ENCODE measurements at places on chromosomes 7 and 10.

GRCh38 chr10:71036297-71036966 is 148.1 kb upstream of the PCBD1 start:
- no peak for DNase-seq

DNA sequence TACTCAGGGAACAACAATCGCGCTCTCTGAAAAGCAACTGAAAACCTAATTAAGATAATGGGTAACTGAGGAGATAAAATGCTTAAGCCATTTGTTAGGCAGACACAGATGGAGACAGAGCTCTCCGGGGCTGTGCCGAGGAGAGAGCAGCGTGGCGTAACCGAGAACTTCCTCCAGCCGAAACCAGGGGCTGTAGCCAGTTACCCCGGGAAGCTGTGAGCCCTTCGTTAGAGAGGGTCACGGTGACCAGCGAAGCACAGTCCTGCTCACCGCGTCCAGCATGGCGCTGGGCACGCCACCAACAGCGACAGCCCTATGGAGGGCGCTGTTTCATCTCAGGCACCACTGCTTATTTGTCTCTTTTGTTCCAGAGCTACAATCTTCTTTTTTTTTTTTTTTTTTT is 16.1 kb downstream of the PAPOLB start:
- DNase-seq = no peak

DNA sequence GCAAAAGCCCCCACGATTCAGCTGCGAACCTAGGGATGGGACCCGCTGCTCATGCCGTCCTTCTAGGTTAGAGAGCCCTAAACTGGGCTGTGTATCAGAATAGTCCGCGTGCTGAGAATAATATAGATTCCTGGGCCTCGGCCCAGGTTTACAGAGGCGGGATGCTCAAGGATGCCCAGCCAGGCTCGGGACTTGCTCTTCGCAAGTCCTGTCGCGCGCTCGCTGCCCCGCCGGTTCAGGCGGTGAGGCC is 266 bp upstream of the STMP1 start:
- DNase-seq = no peak

DNA sequence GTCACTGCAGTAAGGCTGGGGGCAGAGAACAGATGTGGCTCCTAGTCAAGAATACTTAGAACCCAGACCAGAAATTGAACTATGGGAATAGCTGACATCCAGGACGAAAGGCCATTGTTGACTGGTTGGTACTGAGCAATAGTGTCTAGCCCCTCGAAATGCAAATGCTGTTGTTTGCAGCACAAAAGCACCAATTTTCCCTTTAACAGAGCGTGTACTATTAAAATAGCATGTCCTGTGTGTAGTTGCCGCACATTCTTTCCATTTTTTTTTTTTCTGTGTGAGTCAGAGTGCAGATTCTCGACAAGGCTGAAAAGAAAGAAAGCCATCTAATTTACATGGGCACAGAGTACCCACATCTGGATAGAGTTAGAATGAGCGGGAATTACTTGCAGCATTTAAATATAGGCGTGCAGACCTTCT is 302.4 kb downstream of the PTEN start:
- no peak for DNase-seq

GRCh38 chr7:89554209-89554608 is 600.1 kb upstream of the STEAP1 start:
- DNase-seq = no peak

GRCh38 chr7:141053626-141054025 is 20.2 kb upstream of the TMEM178B start:
- DNase-seq = peak; percentile 61

DNA sequence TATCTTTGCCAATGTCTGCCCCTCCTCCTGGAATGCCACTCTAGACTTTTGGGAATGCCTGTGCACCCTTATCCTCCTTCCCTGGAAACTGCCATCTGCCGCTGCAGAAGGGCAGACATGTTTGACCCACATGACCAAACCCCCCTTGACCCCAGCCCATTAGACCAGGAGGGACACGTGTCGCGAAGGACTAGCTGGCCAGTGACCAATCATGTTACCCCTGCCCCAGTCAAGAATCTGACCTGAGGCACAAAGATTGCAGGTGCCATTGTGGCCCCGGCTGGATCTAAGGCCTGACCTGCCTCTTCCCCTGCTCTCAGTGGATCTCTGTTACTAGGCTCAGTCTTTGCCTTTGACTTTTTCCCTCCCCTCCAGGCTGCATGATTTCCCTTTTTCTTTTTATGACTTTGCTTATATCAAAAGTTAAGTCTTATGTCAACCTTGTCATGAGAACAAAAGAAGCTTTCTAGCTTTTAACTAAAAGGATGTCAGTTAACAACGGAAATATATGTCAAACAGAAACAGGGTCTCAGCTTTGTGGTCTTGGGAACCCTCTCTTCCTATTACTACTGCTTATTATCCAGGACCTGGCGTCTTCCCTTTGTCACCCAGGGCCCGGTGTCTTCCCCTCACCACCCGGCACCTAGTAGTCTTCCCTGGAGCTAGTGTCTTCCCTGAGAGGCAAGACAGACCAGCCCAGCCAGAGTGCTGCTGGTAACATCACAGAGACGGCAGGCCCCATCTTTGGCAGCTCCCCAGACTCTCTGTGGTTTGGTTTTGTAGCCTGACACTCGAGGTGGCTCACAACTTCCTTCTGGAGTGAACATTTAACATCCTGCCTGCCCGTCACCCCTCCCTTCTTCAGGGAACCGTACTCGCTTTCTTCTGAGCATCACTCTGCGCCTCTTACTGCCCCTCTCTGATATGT is 24.4 kb upstream of the PPIF start:
- DNase-seq = peak; percentile 83

DNA sequence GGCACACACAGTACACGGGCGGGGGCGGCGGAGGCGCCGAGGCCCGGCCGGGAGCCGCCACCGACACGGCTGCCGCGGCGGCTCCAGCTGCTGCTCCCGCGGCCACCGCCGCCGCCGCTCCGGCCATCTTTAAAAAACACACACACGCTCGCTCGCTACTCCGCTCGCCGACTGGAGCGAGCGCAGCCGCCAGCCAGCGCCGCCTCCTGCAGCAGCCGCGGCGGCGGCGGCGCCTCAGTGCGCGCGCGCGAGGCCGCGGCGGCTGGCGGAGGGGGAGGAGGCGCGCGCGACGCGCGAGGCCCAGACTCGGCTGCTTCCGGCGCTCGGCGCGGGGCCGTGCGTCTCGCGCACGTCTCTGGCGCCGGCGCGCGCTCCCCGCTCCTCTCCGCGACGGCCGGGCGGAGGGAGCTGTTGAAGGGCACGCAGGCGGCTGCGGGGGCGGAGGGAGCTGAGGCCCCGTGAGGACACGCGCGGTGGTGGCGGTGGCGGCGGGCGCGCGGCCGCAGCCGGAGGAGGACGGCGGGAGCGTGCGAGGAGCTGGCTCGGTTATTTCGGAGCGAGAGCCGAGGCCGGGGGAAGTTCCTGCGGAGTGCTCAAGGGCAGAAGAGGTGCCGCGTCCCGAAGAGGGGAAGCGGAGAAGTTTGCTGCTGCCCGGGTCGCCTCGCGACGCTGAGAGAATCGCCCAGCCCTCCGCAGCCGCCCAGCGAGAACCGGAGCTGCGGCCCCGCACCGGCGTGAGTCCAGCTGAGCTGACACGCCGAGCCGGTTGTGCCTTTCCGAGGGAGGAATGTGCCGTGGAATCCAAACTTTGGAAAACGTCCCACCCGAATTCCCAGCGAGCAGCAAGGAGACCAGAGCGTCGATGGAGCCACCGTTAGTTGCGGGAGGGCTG is at the start of gene KDM7A:
TSS of gene KDM7A (minus strand) at position 173 of the 892 bp plus-strand sequence. CDS start at position 127, 46 bp downstream.
- peak; percentile 92 for DNase-seq

DNA sequence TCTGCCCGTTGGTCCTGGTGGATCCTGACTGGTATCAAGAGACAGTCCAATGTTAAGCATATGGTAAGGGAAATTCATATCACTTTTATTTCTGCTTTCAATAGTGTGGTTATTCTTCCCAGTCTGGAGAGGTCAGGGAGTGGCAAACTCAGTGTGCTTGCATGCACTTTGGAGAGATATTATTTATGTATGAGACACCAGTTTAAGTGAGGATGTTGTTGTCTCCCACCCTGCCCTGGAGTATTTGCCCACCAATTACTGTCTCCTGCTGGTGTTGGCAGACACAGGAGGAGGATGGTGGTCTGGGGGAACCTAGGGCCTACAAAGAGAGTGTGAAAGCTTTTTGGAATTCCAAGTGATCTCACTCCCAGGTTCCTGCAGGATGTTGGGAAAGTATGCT is 59.7 kb downstream of the OR13A1 start:
- no peak for DNase-seq

GRCh38 chr7:95330204-95330960 is 6.0 kb upstream of the PON1 start:
- no peak for DNase-seq

DNA sequence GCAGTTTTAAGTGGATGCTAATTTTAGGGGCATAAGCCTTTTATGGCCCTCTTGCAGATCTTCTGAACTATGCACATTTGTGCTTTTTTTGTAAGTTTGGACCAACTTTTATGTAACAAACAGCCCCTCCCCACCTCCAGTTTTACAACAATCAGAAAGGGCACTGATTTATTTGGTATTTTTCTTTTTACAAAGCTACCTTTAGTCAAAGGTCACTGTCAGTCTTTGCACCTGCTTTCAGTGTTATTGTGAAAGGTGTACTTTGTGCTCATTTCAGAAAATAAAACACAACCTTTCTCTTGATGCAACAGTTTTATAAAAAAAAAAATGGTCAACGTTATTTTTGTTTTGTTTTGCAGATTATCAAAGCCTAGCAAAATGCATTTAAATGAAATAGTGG is 39.2 kb downstream of the MPLKIP start:
- no peak for DNase-seq

GRCh38 chr10:25865267-25865666 is 68.8 kb upstream of the MYO3A start:
- no peak for DNase-seq

DNA sequence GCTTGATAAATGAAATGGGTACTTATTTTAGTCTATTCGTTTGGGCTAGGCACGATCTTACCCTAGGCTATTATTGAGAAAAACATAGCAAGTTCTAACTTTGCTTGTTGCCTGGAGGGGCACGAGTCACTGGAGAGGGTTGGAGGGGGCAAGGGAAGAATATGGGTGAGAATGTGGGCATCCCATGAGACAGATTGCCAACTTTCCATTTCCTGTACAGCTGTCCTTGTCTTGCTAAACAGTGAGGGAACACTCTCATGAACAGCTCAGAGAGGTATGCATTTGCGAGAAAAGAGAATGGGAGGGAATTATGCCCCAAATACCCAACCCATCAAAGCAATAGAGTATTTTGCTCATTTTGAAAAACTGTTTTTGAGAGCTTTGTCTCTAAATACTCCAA is 9.2 kb downstream of the CDHR3 start:
- DNase-seq = no peak

DNA sequence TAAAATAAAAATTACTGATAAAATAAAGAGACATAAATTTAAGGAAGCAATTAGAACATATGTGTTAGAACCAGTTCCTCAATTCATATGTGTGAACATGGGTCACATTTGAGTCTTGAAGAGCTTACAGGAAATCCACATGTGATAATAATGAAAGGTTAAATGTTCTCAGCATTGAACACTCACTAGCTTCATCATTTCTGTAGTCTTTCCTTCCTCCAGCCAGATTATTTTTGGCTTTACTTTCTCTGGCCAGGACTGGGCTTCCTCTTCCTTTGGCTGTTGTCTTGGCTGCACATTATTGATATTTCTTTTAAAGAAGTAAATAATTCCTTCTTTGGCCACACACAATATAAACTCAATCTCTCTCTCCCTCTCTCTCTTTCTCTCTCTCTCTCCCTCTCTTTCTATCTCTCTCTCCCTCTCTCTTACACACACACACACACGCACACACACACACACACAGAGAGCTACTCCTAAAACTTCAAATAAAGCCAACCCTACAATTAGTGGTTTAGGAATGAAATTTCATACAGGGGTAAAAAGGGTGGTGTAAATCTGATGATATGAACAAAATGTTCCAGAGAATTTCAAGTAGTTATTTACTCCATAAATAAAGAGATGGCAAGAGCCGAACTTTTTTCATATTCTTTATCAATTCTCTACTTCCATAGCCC is 171.2 kb downstream of the REEP3 start:
- DNase-seq = no peak

GRCh38 chr7:22563032-22563501 is 63.1 kb upstream of the STEAP1B start:
- no peak for DNase-seq

- no peak for DNase-seq
Observed at GRCh38 chr7:128781851-128782250, 6.3 kb upstream of the OPN1SW start.

DNA sequence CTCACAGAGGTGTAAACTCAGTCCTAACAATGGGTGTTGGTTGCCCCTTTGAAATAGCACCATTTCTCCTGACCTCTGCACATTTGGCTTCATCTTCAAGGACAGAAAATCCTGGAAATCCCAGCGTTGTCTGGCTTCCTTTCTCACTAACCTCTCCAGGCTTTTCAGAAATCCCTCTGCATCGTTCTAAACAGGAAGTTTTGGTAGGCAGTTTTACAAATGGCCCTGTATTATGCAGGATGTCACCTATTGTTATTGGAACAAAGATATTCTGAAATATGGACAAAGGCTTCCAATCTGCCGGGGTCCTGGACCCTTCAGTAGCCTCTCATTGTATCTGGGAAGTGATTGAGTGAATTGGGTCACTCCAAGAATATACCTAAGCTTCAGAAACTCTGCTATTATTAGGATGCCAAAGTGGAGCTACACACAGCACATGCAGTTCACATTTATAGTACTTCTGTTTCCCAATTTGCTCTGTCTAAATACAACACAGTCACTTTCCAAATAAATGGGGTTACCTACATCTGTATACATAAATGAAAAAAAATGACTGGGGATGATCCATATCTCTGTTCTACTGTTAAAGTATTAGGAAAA is 134.8 kb upstream of the KLF6 start:
- DNase-seq = no peak

DNA sequence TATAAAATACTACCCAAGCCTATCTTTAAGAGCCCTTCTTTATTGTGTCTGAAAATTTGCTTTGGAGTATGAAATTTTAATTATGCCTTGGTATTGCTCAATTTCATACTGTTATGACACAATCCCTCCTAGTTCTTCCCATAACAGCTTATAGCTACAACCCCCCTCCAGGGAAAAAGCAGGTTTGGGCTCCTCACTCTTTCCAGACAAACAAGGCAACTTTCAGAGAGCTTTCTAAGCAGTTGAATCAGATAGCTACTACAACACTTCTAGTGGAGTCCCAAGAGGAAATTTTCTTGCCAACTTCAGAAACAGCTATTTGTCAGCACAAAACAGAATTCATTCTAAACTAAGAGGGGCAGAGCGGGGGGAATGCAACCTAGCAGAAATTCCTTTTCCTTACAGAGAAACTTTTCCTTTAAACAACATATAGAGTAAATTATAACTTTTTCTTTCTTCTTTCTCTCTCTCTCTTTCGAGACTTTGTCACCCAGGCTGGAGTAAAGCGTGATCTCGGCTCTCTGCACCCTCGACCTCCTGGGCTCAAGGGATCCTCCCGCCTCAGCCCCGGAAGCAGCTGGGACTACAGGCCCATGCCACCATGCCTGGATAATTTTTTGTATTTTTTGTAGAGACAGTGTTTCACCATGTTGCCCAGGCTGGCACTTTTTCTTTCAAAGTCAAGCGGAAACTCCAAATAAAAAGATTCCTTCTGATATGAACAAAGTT is 26.0 kb upstream of the JMJD1C start:
- DNase-seq = no peak

Measured in activated CD4-positive, alpha-beta T cell treated with anti-CD3 and anti-CD28 coated beads for 48 hours (primary cell).